ENCODE measurements at places on chromosomes 16 and 17. TPM values are rescaled to one million over a fixed set of nuclear protein-coding genes. Genes with fewer than 3 reads are reported as not detected.

GRCh38 chr16:65728652-65729051 is 606.8 kb upstream of the CDH11 start:
- no peak for DNase-seq

DNA sequence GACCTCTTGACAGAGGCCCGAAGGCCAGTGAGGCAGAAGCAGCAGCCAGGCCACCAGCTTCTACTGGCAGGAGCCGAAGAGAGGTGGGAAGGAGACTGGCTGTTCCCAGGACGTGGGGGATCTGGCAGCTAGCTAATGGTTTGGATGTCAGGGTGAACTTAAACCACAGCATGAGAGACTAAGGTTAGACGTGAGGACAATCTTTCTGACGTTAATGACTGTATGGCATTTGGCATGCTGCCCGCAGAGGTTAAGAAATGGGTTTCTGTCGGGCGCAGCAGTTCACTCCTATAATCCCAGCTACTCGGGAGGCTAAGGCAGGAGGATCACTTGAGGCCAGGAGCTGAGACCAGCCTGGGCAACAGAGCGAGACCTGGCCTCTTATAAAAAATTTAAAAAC is 6.3 kb upstream of the KRT13 start:
- no peak for DNase-seq

DNA sequence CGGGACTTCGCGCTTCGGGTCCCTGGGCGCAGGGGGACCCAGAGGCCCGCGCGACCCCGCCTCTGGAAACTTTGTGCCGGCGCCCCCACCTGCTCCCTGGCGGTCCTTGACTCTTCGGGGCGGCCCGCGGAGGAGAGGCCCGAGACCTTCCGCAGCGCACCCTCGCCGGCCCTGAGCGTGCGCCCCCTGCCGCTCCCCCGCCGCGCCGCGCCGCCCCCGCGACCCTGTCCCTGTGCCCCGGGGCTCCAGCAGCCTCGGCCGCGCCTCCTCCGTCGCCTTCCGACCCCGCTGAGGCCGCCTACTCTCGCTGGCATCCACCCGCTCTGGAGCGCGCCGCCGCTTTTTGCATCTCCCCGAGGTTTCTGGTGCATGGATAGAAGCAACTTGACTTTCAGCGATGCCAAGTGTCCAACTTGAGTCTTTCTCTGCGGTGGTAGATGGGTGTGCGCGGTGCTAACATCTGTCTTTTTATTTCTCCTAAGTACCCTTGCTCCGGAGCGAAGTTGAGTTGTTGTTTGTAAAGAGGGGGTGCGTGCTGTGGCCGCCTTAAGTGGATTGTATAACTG is 414 bp downstream of the DUSP14 start:
- DNase-seq: peak; percentile 53

- DNase-seq: no peak
These were observed 320.8 kb downstream of the FOXL1 start for GRCh38 chr16:86899151-86899550.

- DNase-seq: no peak
These were observed 65.3 kb downstream of the FOXL1 start for GRCh38 chr16:86643671-86644070.

DNA sequence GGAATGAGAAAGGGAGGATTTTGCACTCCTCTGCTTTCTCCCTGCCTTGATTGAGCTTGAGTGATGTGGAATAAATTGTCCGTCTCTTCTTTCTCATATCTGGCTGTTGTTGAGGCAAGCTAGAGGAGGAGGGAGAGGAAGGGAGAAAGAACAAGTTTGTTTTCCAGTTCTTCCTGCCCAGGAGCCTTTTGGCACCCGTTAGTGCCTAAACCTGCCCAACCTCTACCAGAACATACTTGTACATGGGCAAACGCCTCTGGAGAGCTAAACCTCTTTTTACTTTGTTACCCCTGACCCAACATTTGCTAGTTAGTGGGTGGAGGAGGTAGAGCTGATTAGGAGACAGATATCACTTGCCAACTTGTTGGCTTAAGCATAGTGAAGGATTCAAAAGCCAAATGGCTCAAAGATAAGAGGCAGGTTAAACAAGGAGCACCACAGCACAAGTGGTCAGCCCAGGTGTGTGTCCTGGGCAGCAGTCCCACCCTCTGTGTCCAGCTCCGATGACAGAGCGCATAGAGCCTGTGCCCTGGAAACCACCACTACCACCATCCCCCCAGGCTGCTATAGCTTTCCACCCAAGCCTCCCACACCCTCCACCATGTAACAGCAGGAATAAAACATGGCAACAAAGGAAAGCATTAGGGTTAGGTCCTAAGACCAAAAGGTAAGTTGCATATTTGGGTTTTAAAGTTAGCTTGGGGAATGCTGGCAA is 6.5 kb downstream of the ODF4 start:
- DNase-seq: no peak

DNA sequence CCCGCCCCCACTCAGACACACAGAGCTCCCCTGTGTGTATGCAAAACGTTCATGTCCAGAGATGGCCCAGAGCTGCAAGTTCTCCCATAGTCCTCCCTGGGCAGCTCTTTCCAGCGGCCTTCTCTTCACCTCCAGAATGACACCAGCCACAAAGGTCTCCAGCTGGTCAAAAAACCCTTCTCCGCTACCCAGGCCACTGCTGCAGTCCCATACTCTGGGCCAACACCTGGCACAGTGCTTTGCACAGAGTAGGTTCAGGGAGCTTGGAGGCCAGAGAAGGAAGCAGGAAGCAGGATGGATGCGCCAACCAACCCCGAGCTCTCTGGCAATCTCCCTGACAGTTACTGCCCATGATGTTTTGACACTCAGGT is 1.1 kb upstream of the STAT5B start:
- no peak for DNase-seq

GRCh38 chr16:87295661-87296531 is 21.3 kb downstream of the C16orf95 start:
- DNase-seq: no peak

GRCh38 chr17:60348616-60349015 is 43.3 kb downstream of the USP32 start:
- DNase-seq: no peak

DNA sequence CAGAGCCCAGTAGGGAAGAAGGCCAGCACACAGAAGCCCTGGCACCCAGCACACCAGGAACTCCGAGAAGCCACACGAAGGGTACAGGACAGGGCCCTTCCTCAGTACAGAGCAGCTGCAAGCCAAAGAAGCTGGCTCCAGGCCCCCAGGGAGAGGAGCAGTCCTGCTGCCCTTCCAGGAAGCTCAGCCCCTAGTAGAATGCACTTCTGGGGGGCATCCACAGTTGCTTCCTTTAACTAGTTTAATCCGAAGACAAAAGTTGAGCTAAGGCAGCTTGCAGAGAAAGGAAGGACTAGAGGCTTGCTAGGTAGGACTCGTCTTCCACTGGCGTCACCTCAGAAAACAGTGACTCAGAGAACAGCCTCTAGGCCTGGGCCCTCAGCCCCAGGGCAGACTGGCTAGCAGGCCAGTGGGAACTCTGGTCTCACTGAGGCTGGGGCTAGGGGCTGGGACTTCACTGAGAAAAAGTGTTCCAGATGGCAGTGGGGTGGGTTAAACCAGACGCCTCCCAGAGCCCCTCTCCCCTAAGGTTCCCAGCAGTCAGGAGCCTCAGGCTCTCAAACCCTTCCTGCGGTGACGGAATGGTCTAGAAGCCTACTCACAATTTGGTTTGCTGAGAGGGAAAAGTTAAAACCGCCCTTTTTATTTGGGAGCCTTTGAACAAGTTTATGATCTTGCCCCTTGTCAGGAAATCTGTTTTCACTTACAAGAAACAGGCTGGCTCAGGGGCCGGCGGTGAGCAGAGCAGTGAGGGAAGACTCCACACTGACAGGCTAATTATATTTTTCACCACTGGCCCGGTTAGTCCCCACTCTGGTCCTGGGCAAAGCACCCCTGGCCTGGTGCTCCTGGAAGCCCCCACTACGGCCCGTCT is 41.4 kb downstream of the ACTG1 start:
- no peak for DNase-seq

- no peak for DNase-seq
These were observed 3.9 kb upstream of the BIRC5 start for GRCh38 chr17:78210111-78210510.

C17orf100 gene
- 3.6 TPM for polyA plus RNA-seq

MGAT5B gene
- 1.0 TPM for polyA plus RNA-seq

Measured in hindlimb muscle (tissue), 1 donor.